ENCODE measurements at places on chromosomes 7 and 10.

- no peak for DNase-seq
Observed at GRCh38 chr7:80869821-80870751, 48.8 kb downstream of the SEMA3C start.

DNA sequence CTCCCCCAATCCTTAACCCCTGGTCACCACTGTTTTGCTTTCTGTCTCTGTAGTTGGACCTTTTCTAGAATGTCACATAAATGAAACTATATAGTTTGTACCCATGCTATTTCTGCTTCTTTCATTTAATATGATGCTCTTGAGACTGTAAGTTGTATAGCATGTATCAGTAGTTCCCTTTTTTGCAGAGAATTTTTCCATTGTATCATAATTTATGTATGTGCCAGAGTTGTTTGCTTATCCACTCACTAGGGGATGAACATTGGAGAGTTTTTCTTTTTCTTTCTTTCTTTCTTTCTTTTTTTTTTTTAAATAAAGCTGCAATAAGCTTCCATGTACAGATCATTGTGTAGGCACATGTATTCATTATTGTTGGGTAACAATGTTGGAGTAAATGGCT is 544.8 kb downstream of the CNTNAP2 start:
- DNase-seq: no peak

- DNase-seq: no peak
Observed at GRCh38 chr10:97975598-97975997, 54.8 kb downstream of the CRTAC1 start.

GRCh38 chr10:127044186-127044585 is 139.0 kb downstream of the DOCK1 start:
- DNase-seq: no peak

DNA sequence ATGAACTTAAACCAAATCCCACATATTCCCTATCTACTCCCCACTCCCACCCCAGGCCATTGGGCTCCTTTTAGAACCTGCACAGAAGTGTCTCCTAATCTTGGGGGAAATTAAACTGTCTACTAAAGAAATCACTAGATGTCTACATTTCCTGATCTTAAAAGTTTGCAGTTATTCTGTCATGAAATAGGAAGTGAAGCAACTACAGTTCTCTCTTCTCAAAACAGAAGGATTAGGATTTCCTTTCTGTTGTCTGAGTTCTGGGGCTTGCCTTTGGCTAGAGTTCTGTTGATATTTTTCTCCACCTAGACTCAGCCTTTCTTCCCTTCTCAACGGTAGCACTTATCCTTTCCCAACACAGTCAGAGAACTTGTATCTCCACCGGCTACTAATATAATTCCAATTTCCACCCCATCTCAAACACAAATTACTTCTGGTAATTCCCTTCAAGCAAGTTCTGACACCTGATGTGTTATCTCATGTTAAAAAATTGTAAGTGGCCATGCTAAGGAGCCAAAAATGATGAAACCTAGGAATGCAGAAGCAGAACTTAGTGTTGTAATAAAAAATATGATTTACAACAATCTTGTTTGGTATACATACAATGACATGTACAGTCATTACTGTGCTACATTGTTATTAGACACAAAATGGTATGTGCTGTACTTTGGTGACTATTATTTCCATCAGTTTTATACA is 12.1 kb downstream of the OR9A4 start:
- no peak for DNase-seq

- no peak for DNase-seq
Observed at GRCh38 chr7:99267841-99268576, 4.6 kb upstream of the MYH16 start.

- DNase-seq: no peak
Observed at GRCh38 chr7:158316466-158317031, 271.1 kb downstream of the PTPRN2 start.

DNA sequence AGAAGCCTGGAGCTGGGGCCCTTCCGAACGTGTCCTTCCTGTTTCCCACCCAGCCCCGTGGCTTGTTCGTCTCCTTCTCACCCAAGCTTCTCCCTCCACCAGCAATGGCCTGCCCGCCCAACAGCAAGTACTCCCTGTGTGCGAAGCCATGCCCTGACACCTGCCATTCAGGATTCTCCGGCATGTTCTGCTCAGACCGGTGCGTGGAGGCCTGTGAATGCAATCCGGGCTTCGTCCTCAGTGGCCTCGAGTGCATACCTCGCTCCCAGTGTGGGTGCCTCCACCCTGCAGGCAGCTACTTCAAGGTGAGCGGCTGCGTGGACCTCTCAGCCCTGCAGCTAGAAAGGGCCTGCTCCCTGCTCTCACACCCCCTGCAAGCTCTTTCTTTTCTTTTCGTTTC is 31.9 kb downstream of the ZAN start:
- DNase-seq: no peak

- no peak for DNase-seq
Observed at GRCh38 chr7:27191161-27191731, 6.2 kb upstream of the HOXA11 start.

DNA sequence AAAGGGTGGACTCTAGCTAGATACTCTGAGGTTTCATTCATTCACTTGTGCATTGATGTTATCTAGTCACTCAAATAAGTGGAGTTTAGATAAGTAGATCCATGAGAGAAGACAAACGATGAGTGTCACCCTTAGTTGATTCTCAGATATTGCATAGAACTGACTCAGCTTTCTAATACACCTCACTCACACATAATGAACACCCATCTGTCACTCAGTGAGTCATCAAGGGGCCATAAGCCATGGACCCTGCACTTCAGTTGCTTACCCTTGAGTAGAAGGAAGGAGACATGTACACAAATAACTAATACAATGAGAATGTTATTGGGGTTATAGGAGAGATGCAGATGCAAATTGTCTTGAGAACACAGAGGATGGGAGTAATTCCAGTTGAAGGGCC is 163.8 kb downstream of the SORCS3 start:
- DNase-seq: no peak

GRCh38 chr7:53245721-53246120 is 210.3 kb downstream of the POM121L12 start:
- no peak for DNase-seq

GRCh38 chr7:151115121-151115835 is 29.0 kb downstream of the AGAP3 start:
- no peak for DNase-seq

DNA sequence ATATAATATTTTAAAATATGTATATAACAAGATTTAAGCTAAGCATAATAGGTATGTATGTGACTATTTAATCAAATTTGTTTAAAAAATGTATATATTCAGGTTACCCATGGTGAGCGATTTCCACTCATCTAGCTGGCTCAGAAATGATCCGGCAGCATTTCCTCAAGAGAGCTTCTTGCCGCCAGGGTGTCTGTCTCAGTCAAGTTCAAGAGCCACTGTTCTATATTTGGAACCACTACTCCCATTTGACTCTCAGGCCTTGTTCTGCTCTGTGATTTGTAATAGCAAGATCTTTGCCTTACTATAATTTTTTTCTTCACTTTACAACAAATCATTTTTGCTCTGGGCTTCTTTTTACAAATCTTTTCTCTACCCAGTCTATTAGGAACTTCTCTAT is 48.7 kb upstream of the CNTNAP2 start:
- no peak for DNase-seq
